ENCODE measurements at places on chromosomes 5 and 9.

- DNase-seq: no peak
Observed at GRCh38 chr5:39494534-39494933, 69.8 kb upstream of the DAB2 start.

DNA sequence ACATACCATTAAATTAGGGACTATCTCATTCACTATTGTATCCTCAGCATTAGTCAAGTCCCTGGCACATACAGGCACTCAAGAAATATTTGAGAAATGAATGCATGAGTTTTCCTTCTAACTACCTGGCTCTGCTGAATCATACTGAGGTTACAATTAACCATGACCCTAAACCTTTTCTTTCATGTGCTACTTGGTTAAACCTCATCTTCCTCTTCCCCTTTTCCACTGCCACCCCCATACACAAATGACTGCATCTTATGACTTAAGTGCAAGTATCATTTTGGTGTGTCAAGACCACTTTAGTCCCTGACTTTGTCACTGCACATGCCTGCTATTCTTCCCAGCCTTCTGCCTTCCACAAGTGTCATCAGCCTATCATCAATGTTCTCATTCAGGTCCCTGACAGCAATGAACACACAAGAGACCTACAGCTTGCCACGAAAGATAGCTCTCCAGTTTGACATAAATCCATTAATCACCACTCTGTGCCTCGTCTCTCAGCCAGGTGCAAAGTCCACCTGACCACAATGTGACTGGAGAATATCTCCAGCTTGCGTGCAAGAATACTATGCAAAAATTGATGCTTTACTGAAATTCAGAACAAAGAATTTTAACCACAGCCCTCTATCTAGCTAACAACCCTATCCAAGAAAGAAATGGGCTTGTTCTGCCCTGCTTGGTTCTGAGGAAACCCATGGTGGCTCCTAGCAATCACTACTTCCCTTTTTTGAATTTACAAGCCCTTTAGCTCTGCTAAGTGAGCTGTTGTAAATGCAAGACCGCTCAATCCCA is 74.5 kb downstream of the MAPKAP1 start:
- DNase-seq: no peak

- no peak for DNase-seq
Observed at GRCh38 chr5:140319833-140320232, 16.9 kb upstream of the PFDN1 start.

DNA sequence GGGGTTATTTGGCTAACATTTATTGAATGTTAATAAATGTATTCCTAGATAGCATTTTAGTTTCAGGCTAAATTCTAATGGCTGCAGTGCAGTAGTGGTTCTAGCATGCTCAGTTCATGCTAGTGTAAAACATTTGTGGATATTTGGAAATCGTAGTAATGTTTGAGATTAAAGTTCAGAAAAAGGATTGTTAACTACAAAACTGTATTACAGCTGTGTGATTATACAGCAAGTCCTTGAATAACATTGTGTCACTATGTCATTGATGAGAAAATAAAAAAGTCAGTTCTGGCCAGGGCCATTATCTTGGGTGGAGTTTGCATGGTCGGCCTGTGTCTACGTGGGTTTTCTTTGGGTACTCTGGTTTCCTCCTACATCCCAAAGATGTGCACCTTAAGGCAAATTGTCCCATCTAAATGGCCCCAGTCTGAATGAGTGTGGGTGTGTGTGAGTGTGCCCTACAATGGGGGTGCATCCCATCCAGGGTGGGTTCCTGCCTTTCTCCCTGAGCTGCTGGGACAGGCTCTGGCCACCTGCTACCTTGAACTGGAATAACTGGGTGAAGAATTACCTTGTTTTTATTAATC is 8.8 kb downstream of the ZSWIM6 start:
- no peak for DNase-seq

- DNase-seq: no peak
Observed at GRCh38 chr9:137216188-137216965, 5.7 kb downstream of the RNF208 start.

DNA sequence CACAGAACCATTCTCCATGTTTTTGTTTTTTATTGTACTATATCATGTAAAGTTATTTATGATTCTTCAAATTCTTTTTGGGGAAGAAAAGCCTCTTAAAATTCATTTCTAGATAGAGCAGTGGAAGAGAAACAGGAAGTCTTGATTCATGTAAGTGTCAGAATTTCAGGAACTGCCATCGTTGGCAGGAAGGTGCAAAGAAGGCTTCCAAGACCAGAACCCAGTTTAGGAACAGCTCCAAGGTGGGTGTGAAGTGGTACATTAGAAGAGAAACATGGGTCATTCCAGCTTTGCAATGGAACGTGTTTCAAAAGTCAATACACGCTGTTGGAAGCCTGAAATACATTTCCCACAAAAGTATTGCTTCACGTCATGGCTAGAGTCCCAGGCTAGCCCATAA is 14.8 kb downstream of the SAXO1 start:
- DNase-seq: no peak

DNA sequence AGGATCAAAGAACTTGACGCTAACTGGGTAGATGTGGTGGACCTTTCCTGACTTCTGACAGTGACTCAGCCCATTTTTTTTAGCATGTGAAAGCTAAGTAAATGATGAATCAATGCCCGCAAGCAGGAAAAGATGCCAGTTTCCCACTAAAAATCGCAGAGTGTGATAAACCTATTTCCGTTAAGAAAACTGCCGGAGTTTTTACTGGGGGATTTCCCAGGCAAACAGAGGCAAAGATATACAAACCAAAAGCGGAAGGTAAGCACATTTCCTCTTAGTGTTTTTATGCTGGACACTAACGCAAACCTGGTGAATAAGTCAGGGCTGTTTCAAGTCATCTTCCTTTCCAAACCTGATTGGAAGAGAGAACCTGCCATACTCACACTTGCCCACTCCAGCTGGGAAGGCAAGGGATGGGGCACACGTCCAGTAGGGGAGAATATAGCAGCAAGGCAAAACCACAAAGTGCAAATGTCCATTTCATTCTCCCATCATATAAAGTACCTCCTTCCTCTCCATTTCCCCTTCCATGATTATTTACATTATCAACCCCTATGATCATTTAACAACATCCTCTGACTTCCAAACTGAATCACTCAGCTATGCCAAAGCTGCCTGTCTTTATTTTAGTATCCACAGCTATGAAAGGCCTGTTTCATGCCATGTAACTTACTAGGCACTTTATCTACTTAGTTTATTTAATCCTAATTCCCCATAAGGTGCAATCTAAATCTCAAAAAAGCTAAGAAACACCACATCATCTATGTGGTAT is 349.7 kb upstream of the RFX3 start:
- peak; percentile 63 for DNase-seq

DNA sequence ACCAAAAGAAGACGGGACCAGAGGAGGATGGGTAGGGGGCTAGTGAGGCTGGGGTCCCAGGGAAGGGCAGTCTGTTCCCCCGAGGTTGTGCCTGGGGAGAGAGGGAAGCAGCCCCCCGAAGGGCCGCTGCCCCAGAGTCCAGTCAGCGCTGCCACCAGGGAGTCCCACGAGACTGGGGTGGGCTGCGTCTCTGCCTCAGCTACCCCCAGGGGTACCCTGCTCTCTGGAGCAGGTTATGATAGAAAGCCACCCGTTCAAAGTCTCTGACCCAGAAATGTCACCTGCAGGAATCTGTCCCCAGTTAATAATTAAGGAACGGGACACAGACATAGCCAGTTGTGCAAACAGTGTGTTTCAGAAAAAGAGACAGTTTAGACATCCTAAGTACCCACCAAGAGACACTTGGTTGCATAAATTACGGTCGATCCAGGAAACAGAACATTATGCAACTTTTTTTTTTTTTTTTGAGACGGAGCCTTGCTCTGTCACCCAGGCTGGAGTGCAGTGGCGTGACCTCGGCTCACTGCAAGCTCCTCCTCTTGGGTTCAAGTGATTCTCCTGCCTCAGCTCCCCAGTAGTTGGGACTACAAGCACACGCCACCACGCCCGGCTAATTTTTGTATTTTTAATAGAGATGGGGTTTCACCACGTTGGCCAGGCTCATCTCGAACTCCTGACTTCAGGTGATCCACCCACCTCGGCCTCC is 10.7 kb upstream of the AGPAT2 start:
- DNase-seq: no peak

DNA sequence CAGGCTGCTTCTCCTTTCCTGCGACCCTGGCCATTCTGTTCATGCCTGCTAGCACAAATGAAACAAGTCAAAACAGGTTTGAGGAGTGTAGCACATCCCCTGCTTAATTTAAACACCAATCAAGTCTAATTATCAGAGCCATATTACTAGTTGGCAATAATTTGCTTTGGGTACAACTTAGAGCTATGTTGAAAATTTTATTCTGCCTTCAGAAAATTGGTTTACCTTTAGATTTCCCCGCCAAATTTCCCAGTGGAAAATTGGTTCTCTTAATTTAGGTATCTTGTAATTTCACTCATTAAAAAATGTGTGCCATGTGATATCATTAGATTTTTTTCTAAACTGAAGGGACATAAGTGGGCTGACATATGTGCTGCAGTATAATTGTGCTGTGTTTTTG is 265.8 kb downstream of the MAST4 start:
- no peak for DNase-seq

DNA sequence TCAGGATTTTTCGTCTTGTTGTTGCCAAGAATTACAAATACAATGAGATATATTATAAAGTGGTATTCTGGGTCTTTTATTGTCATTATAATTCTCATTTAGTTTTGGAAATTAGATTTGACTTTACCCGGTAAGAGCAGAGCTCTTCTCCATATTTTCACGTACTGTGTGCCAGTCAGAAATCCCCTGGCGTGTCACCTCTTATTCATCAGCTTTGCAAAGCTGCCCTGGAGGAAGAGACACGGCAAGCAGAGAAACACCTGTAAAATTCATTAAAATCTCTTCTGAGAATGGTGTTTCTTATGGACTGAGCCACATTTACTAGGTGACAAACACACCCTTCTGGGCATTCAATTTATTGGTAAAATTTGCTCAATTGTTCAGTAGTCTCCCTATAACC is 440.4 kb downstream of the HINT1 start:
- no peak for DNase-seq

DNA sequence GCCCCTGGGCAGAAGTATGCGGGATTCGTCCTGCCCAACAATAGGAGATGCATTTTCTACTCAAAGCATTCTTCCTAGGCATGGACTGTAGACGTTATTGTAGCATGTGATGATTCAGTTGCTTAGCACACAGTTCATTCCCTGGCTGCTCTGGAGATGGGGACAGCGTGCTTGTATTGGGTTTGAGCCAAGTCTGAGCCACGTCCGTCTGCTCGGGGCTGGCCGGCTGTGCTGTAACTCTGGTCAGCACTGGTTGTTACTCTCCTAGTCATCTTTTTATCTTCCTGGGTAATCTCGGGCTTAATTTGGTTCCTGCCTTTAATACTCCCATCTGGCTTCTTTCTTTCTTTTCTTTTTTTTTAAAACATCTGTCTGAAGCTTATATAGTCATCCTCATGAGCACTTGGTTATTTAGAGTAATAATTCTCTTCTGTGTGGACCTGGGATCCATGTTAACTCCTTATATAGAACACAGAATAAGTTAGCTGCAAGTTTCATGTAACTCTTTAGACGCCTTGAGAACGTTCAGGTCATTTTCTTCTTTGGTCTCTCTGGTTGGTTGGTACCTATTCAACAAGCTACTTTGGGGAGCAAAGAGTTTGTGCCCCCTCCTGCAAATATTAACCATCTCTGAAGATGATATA is 118.8 kb upstream of the RPS23 start:
- peak; percentile 92 for DNase-seq

- no peak for DNase-seq
Observed at GRCh38 chr5:137212471-137212870, 286.7 kb downstream of the SPOCK1 start.

DNA sequence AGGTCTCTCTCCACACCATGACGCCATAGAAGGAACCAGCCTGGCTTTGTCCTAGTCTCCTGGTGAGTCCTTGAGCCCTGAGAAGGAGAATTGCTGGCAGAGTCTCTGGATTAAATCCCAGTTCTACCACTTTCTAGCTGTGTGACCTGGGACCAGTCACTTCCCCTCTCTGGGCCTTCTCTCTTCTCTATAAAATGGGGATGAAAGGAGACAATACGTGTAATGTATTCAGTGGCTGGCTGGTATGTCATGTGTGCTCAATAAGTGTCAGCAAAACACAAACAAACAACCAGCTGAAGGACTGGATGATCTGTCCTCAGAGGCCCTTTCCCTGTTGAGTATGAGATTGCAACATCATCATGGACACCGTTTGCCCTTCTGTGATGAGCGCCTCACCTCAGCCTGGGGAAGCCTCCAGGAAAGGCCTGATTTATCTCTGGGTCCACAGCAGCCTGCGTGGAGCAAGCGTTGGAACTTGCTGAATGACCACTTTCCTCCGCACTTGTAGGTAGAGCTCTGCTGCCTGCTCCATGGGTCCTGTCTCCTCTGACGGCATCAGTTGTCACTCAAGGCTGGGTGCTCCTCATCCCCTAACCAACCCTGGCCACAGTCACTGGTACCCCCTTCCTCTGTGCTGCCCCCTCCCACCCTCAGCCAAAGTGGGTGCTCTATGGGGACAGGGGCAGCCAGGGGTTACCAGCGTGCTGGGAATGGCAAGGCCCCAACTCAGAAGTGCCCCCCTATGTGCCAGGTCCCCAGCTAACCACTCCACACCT is 3.6 kb upstream of the NR5A1 start:
- no peak for DNase-seq

DNA sequence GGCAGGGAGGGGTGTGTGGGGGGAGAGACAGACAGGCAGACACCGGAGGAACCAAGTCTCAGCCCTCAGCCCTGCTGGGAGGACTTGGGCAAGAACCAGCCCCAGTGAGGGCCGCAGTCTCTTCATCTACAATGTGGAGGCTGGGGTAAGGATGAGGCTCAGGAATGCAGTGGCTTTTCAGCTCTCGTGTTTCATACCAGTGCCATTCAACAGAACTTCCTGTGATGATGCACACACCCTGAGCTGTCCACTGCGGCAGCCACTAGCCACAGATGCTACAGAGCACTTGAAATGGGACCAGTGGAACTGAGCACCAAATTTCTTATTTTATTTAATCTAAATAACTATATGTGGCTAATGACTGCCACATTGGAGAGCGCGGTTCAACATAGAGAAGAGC is 10.7 kb downstream of the CAMK2A start:
- peak; percentile 31 for DNase-seq

DNA sequence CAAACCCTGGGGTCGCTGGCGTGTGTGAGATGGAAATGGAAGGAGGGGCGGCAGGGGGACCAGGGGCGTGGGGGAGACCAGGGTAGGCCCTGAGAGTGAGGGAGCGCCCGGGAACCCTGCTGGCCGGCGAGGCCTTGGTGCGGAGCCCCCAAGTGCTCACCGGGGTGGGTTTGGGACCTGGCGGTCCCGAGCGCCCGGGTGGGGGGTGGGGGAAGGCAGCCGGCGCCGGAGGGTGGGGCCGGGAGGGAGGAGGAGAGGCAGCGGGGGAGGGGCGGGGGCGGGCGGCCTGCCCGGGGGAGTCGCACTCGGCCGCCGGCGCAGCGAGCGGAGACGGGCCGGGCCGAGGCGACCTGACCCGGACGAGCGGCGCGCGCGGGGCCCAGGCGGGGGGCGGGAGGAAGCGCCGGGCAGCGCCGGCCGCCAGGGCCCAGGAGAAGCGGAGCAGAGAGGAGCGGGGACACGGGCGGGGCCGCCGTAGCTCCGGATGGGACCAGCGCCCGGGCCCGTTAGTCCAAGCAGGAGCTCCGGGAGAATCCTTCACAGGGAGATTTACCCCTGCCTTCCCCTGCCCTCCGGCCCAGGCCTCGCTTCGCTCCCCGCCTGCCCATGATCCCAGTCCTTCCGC is at the start of gene NPR2:
Gene NPR2 (plus strand): TSS at position 295 of the 625 bp plus-strand sequence. CDS start 818 bp downstream, outside the sequence.
- no peak for DNase-seq
